ENCODE measurements at places on chromosomes 3 and 15. TPM values are rescaled to one million over a fixed set of nuclear protein-coding genes. Genes with fewer than 3 reads are reported as not detected.

Gene CCR3
- total RNA-seq, result not detected

Gene GPR149
- total RNA-seq, result not detected

Gene CASR
- not detected for total RNA-seq

Gene PIERCE2
- 0.54 TPM for total RNA-seq

Gene CA12
- total RNA-seq, result 41.8 TPM

Gene CYP1A2
- not detected for total RNA-seq

Gene HCLS1
- 28.6 TPM for total RNA-seq

Gene MOBP
- not detected for total RNA-seq

Gene FAIM
- 12.6 TPM for total RNA-seq

Gene RPL39L
- 12.8 TPM for total RNA-seq

Gene ITPKA
- 7.7 TPM for total RNA-seq

Gene ALDH1A2
- total RNA-seq, result not detected

Gene SAXO2
- not detected for total RNA-seq

DNA sequence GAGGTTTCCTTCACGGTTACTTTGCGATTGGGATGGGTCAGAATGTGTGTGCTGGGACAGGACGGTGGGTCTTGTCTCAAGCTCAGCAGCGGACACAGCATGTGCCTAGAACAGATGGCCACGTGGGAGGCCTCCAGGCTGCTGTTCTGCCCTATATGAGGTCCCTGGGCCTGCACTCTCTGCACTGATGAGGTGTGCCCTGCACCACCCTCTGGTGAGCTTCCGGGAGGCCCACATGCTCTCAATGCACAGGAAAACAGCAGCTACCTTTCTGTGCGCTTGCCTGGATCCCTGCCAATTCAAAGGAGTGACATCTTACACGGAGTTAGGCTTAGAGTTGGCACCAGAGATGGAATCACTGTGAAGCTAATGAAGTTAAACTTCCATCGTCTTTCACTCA is 59.8 kb downstream of the BOC start:
- no peak for DNase-seq

DNA sequence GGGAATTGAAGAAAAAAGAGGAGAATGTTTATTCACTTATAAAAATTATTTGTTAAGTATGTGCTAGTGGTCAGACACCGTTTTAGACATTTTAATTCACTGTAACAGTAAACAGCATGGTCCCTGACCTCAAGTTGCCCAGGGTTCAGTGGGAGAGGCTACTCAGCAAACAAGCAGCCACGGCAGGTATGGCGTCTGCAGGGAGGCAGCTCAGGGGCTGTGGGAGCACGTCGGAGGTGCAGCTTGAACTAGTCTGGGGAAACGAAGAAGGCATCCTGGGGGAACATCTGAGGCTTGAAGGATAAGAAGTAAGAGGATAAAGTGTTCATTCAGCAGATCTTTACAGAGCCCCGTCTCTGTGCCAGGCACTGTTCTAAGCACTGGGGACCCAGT is 66.0 kb downstream of the CRTC3 start:
- DNase-seq, result no peak

DNA sequence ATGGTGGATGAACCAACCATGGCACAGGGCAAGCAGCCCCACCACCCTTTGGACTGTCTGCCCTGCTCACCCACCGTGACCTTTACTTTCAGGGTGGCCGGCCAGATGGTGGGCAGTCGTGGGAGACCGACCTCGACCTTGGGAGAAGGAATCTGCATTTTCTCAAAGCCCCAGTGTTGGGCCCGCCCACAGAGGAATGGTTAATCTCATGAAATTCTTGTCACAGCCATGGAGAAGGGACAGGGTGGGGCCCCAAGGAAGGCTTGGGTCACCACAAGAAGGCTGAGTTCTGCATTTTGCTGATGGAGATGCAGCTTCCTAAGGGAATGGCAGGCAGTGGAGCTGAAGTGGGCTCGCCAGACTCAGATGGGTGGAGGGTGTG is 2.9 kb downstream of the PLXND1 start:
- DNase-seq, result peak; percentile 55

DNA sequence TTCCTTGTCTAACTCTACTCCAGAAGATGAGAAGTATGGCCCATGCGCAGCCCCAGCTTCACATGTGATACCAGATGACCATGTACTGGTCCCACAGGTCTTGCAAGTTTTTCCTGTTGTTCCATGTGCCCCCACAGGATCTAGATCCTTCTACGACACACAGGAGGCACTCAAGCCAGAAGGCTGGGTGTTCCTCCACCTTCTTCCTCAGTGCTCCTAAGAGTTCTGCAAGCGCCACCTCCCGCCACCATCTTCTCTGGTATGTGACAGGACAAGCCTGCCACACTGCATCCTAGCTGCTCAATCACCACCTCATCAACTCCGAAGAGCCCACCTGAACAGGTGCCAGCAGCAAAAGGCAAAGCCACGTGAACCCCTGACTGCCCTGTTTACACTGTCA is 43.1 kb downstream of the XXYLT1 start:
- DNase-seq, result no peak

DNA sequence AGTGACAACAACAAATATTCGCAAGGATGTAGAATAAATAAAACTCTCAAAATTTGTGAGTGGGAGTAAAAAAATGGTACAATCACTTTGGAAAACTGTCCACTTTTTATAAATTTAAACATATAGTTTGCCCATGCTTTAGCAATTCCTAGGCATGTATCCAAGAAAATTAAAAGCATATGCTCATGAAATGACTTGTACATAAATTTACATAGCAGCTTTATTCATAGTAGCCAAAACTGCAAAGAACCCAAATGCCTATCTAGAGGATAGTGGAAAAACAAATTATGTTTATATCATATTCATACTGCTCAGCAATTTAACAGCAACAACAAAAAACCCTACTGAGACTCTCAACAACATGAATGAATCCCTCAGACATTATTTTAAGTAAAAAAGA is 363.6 kb upstream of the CCDC54 start:
- DNase-seq, result no peak

DNA sequence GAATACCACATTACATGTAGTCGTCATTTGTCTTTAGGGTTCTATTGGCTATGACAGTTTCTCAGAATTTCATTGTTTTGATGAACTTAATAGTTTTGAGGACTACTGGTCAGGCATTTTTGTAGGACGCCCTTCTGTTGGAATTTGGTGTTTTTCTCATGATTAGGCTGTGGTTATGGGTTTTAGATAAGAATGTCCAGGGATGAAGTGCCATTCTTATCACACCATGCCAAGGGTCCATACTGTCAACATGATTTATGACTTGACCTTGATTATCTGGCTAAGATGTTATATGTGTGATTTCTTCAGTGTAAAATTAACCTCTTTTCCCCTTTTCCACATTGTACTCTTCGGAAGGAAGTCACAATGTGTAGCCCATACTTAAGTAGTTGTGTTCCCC is 135.3 kb downstream of the DIPK2A start:
- DNase-seq, result no peak

GRCh38 chr3:152557302-152557999 is 277.5 kb upstream of the P2RY1 start:
- DNase-seq, result no peak

DNA sequence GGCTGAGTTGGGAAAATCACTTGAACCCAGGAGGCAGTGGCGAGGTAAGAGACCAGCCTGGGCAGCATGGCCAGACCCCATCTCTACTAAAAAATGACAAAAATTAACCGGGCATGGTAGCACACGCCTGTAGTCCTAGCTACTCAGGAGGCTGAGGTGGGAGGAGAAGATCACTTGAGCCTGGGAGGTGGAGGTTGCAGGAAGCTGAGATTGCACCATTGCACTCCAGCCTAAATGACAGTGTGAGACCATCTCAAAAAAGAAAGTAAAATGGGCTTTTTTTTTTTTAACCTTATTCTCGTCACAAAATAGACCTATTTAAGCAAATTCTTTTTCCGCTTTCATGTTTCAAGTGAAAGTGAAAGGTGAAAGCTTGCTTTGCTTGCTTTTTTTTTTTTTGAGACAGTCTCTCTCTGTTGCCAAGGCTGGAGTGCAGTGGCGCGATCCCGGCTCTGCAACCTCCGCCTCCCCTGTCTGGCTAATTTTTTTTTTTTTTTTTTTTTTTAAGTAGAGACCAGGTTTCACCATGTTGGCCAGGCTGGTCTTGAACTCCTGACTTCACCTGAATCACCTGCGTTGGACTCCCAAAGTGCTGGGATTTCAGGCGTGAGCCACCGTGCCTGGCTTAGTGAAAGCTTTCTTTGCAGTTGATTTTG is 3.6 kb downstream of the PDIA3 start:
- peak; percentile 42 for DNase-seq

- peak; percentile 79 for DNase-seq
These were observed 3.6 kb downstream of the HGD start for GRCh38 chr3:120678331-120678947.

DNA sequence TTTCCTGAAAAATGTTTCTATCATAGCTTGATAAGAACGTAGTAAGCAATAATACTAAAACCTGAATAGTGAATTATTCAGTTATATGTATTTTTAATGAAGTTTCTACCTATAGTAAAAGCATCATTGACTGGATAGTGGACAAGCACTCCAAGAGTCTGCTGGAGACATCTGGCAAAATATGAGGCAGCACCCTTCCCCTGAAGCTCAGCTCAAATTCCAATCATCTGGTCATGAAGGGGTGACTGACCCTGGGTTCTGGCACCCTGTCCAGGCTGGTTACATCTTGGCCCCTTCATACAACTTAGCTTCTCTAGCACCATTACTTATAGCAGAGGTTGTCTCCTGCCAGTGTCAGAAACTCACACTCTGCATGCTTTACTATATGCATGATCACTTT is 455.4 kb downstream of the RAP2B start:
- DNase-seq, result peak; percentile 29

GRCh38 chr3:189324538-189325138 is 152.9 kb downstream of the TPRG1 start:
- DNase-seq, result peak; percentile 78

DNA sequence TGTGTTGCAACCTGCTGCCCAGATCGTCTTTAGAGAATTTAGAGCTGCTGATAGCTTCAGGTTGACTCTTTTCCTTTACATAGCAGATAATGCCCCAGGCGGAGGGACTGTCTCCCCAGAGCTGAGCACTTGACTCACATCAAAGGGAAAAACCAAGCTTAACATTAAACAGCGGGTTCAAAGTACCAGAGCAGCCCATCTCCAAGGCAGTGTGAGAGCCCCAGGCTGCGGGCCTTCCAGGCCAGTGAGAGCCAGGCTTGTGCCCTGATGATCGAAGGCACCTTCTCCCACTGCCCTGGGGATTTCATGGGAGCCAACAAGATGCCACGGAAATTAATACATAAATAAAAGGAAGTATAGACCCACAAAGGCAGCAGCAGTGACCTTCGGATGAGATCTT is 275.6 kb downstream of the XXYLT1 start:
- DNase-seq, result no peak

DNA sequence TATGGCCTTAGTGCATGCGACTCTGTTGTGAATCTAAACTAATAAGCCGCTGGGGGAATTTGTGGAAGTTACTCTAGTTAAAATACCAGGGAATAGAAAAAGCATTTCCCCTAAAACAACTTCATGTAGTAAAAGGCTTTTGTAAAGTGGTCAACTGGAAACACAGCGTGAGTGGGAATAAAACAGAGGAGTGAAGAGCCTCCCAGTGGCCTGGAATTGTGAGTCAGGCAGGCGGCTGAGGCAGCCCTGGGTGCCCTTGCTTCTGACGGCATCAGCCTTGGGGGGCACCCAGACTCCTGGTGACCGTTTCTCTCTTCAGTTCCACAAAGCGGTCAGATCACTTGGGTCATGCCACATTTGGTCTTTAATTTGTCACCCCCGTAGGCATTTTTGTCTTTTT is 108.4 kb downstream of the GHSR start:
- no peak for DNase-seq
